ENCODE measurements at places on chromosomes 12 and 14. TPM values are rescaled to one million over a fixed set of nuclear protein-coding genes. Genes with fewer than 3 reads are reported as not detected.

DNA sequence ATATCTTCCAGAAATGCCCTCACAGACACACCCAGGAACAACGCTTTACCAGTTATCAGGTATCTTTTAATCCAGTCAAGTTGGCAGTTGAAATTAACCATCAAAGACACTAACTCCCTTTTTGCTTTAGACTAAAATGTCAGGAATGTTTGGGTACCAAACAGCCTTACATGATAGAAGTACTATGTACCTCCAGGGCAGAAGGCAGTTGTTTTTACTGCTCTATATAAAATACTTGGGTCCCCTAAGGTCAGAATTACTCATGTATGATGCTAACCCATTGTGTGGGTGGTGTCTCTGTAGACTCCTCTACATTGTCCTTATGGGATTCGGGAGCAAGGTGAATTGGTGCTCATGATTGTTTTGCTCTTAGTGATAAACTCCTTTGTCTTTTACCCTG is 492.5 kb upstream of the FLRT2 start:
- no peak for DNase-seq

DHRS2 gene
- total RNA-seq, result 1.2 TPM

DNA sequence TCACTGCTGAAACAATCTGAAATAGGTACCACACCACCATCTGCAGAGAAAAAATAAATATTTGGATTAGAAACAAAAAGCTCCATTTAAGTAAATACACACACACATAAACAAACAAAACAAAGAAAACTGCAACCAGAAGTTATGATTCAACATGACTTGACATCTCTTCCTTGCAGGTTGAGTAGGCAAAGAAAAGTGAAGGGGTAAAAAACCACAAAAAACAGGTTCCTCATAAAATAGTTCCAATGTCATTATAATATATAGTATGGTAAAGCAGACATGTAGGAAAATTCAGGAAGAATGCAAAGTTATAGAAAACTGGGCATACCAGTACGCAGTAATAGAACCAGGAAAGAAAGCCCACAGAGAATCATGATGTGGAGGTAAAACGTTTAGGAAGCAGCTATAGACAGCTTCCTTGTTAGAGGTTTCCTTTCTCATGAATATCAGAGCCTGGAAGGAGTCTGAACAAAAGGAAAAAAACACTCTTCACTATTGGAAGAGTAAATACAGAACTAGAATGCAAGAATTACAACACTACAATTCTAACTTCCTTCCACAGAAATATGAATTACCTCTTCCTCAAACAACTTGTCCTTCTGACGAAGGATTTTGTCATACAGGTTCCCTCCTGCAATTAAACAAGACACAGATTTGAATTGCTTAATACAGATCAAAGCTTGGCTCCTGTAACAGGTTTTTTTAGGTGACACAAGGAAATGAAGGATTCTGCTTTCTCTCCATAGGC is 6.1 kb downstream of the NEK9 start:
- DNase-seq, result no peak

NPFF gene
- total RNA-seq, result not detected

GRCh38 chr14:45897439-45897838 is 644.4 kb upstream of the MIS18BP1 start:
- no peak for DNase-seq

DNA sequence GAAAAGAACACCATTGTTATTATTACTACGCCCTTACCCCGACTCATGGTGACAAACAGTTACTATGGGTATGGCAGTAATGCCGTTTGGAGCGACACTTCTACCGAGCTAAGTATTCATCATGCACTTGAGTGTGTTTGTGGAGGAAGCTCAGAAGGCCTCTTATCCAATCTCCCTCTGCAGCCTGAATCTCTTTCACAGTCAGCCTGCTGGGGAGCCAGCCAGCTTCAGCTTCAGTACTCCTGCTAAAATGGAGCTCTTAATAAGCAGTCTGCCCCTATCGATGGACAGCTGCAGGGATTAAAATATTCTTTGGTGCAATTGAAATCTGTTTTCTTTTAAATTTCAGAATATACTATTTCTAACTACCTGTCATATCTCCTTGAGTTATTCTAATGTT is 24.7 kb upstream of the ATP5MC2 start:
- no peak for DNase-seq

All from myocyte (in vitro differentiated cells).